Activated gamma-delta T cell (primary cell): ENCODE measurements at places on chromosomes 5 and 9.

DNA sequence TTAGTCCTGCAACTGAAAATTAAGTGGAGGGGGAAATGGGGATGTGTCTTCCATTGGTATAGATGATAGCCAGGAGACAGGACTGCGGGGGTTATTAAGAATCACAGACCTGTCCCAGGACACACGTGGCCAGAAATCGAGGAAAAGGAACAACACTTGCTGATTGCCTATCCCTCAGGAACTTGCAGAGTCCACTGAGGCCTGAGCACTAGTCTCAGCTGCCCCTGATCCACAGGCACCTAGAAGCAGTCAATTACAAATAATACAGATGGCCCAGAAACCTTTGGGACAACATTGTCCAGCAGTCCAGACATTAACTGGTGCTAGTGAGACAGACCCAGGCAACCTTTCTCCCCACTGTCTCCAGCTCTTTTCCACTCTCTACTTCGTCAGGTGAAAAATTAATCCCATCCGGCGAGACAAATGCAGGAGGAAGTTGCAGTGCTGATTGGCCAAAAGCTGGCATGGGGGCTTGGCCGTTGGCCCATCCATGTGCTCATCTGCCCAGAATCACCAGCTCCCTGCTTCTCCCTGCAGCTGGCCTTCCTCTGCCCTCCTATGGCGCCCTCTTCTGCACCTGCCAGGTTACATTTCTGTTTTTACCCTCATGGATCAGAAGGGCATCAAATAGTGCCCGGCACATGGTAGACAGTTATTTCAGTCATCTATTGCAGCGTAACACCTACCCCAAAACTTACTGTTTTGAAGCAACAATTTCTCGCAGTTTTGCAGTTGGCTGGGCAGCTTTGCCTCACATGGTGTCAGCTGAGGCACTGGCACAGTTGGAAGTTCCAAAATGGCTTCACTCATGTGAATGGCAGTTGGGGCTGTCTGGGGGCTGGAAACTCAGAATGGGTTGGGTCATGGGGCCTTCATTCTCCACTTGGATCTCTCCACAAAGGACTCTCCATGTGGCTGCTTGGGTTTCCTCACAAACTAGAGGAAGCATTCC lies 3.6 kb upstream of the B4GALT1 start:
- no peak for DNase-seq

- DNase-seq: no peak
These were observed 9.2 kb upstream of the GLE1 start for GRCh38 chr9:128495296-128495695.

DNA sequence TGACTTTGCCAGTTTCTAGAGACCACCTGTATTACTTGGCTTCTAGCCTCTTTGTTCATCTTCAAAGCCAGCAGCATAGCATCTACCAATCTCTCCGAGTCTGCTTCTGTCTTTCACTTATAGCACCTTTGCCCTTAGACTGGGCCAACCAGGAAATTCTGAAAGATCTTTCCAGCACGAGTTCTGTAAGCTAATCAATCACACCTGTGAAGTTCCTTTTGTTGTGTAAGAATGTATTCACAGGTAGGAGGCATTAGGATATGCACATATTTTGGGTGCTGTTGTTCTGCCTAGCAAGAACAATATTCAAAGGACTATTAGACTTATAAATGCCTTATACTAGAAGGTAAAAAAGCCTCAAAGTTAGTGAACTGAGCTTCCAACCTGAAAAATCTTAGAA lies 232.1 kb downstream of the CDH12 start:
- no peak for DNase-seq

- no peak for DNase-seq
These were observed 1.0 kb upstream of the MAMDC4 start for GRCh38 chr9:136850866-136851775.
